ENCODE measurements at places on chromosomes 3 and 15.

DNA sequence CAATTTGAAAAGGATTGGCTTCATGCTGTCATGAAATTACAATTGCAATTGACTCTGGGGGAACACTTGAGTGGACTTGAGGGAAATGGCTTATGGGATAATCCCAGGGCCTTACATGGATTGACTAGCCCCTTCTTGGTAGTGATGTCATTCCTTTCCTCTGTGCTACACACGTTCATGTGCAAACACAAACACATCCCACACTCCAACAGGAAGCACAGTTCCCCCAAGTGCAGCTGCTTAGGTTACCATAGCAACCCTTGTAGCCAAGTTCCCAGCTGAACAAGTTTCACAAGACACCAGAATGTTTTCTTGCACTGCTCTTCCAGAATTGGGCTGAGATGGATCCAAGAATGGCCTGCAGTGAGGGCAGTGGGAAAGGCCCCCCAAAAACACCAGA lies 217.0 kb downstream of the ZNF621 start:
- H3K27ac ChIP-seq = no peak overlapping the region
- no peak for DNase-seq
- H3K36me3 ChIP-seq = no peaks in the 10 kb centered on the region
- H3K4me3 ChIP-seq = no peak overlapping the region
- H3K4me1 ChIP-seq = no peaks in the 10 kb centered on the region
- no peaks in the 10 kb centered on the region for H3K27me3 ChIP-seq

DNA sequence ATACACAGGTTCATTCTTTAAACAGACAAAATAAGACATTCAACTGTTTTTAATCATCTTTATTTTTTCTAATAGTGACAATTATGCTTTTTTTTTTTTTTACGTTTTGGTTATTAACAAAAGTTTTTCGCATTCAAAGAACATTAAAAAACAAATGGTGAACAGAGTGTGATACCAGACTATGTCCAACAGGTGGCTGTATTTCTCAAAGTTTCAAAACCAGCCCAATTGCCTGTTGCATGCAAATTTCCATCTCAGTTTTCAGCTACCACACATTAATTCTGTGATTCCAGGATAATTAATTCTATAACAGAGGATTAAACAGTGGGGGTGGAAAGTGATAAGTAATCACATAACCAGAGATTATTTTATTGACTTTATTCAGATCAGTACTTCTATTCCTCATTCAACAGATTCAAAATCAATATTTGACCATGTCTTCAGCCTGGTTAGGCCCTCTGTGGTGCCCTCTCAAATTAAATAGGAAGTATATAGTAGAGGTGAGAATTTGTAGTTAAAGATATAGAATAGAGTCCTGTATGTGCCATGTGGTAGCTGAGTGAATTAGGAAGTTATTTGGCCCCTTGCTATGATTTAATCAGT lies 122.2 kb upstream of the DCBLD2 start:
- H3K4me3 ChIP-seq = no peak overlapping the region
- no peaks in the 10 kb centered on the region for H3K27me3 ChIP-seq
- H3K27ac ChIP-seq = no peak overlapping the region
- peaks cover 6% of the 10 kb centered on the region for H3K36me3 ChIP-seq
- H3K4me1 ChIP-seq = no peaks in the 10 kb centered on the region

DNA sequence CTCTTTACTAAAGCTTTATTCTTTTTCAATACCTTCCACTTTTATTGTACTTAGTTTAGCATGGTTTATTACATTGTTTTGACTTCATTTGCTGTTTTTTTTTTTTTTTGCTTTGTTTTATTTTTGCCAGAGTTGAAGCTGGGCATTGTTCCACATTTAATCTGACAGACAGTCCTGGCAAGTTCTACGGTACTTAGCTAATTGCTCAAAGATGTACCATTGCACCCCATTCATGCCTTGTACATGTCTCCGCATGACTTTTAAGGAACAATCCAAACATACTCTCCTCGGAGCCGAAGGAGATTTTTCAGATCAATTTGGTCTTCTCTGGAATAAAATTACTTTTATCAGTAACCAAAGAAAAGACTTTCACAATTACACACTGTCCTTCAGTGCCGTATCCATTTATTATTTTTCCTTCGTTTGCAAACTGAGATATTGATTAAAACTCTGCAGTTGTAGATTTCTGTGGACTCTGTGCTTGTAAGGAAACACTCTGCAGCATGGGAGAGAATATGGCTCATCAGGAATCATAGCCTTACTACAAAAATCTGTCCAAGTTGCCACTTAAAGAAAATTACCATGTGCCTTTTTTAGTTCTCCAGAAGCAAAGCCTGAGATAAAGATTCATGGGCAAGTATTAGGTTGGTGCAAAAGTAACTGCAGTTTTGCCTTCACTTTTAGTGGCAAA lies 952.0 kb downstream of the AGBL1 start:
- H3K36me3 ChIP-seq = no peaks in the 10 kb centered on the region
- peaks cover 16% of the 10 kb centered on the region for H3K4me1 ChIP-seq
- H3K27ac ChIP-seq = no peak overlapping the region
- H3K4me3 ChIP-seq = peak overlapping the region; percentile 35

DNA sequence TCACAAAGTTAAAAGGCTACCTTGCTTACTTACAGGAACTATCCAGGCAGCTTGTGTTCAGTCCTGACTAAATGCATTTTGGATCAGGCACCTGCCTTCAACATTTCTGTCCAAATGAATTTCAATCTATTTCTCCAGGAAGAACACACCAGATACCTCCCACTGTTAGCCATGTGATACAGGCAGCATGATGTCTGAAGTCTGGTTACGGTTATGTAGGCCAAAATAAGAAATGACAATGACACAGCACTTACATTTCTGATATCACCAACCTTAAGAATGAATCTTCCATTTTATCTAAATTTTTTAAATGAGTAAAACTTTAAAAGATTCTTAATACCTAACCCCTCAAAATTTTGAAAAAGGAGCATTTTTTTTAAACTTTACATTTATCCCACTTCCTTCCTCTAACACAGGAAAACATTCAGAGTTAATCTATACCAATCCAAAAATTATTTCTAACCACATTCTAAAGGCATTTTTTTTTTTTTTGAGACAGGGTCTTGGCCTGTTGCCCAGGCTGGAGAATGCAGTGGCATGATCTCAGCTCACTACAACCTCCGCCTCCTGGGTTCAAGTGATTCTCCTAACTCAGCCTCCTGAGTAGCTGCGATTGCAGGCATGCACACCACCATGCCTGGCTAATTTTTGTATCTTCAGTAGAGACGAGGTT lies at the start of gene MAP4:
Gene MAP4 (minus strand): TSS at position 116 of the 673 bp plus-strand sequence. CDS start 17,556 bp downstream, outside the sequence.
- peaks cover 93% of the 10 kb centered on the region for H3K4me1 ChIP-seq
- DNase-seq = no peak
- H3K27ac ChIP-seq = peak within 1 kb of the TSS; percentile 52
- H3K36me3 ChIP-seq = peaks cover 23% of the 10 kb centered on the region
- no peaks in the 10 kb centered on the region for H3K27me3 ChIP-seq

GRCh38 chr3:12027184-12027846 lies 23.1 kb downstream of the SYN2 start:
- no peak overlapping the region for H3K4me3 ChIP-seq
- no peaks in the 10 kb centered on the region for H3K4me1 ChIP-seq
- H3K27ac ChIP-seq = no peak overlapping the region
- no peaks in the 10 kb centered on the region for H3K36me3 ChIP-seq
- no peak for DNase-seq

- peaks cover 24% of the 10 kb centered on the region for H3K4me1 ChIP-seq
- DNase-seq = peak; percentile 42
- no peak overlapping the region for H3K27ac ChIP-seq
- H3K27me3 ChIP-seq = peaks cover 31% of the 10 kb centered on the region
- H3K4me3 ChIP-seq = peak overlapping the region; percentile 72
- H3K36me3 ChIP-seq = no peaks in the 10 kb centered on the region
Observed at GRCh38 chr15:60592371-60593169, 113.6 kb upstream of the ICE2 start.

- no peak overlapping the region for H3K27ac ChIP-seq
- H3K36me3 ChIP-seq = no peaks in the 10 kb centered on the region
- DNase-seq = no peak
- no peaks in the 10 kb centered on the region for H3K27me3 ChIP-seq
- H3K4me1 ChIP-seq = no peaks in the 10 kb centered on the region
Observed at GRCh38 chr3:116815321-116815720, 105.7 kb downstream of the TUSC7 start.

DNA sequence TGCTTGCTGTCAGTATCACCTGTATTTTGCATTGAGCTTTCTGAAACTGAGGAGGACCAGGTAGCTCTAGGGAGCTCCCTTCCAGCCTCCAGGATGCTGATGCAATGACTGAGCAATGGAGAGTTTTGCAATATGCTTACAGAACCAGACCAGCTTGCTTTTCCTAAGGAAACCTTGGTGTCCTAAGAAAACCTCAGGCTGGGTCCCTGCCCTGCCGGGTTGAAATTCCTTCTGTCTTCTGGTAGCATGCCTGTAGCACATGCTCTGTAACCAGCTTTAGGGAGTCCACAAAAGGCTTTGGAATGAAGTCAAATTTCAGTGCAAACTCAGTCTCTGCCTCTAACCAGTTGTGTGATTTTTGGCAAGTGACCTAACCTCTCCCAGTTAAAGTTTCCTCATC lies 65.8 kb upstream of the GSK3B start:
- H3K27me3 ChIP-seq = no peaks in the 10 kb centered on the region
- H3K4me3 ChIP-seq = no peak overlapping the region

- H3K36me3 ChIP-seq = no peaks in the 10 kb centered on the region
- peaks cover 11% of the 10 kb centered on the region for H3K4me1 ChIP-seq
- no peak for DNase-seq
- H3K4me3 ChIP-seq = no peak overlapping the region
- H3K27ac ChIP-seq = no peak overlapping the region
- peaks cover 32% of the 10 kb centered on the region for H3K27me3 ChIP-seq
Observed at GRCh38 chr3:98761643-98762229, 1.4 kb upstream of the ST3GAL6 start.

All from HFFc6 (cell line).